Stimulated activated CD4-positive, alpha-beta T cell treated with anti-CD3 and anti-CD28 coated beads, Interleukin-4, amount 100 ng/mL, for 4 hours (primary cell): ENCODE measurements at places on chromosomes 1 and 21.

- peak; percentile 63 for DNase-seq
Observed at GRCh38 chr1:200510228-200510623, 100.4 kb upstream of the ZNF281 start.

- no peak for DNase-seq
Observed at GRCh38 chr1:232704694-232705680, 75.1 kb upstream of the SIPA1L2 start.

DNA sequence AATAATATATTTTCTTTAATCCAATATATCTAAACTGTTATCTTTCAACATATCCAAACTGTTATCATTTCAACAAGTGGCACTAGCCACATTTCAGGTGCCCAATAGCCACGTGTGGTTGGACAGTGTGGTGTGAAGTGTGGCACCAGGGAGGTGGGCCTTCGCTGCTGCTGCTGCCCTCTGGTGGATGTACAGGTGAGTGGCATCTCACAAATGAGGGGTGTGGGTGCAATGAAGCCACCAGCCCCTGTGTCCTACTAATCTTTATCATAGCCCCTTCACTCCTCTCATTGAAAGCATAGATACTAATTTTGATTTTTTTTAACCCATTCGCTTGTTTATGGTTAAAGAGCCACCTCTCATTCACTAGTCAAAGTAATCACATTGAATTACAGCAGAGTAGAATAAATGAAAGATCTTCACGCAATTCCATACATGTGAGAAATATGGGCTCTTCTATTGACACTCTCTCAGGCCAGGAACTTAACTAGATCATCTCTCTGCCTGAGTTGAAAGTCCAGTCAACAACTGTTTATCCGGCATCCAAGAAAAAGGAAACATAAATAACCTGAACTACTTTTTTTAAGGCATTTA is 499.2 kb downstream of the OMA1 start:
- DNase-seq, result peak; percentile 12

DNA sequence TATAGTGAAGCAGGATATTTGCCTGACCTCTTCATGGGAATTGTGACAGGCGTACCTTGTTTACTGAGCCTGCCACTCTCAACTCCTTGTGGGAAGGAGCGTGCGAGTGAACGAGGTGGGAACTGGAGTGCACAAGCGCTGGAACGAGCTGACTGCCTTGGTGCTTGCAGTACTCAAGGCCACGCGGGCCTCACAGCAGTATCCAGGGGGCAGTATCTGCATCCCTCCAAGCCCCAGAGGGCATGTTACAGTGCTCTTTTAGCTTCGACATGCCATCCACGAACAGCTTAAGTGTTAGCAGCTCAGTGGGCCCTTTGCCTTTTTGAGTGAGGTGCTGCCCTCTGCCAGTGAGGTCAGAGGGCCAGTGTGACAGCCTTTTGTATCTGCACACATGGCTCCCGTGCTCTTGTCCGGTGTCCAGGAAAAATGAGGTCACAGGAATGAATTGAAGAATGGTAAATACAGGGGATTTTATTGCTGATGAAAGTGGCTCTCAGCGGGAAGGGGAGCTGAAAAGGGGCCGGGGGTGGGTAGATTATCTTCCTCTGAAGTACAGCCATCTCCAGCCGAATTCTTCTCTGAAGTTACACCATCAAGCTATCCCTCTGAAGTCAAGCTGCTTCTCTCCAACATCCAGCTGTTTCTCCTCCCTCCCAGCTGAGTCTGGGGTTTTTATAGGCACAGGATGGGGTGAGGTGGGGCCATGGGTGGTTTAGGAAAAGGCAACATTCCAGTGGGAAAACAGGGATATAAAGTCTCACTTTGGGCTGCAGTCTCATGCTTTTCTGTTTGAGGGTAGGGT is 69.3 kb downstream of the EPB41 start:
- DNase-seq, result no peak

GRCh38 chr1:40858856-40859416 is 3.2 kb downstream of the CITED4 start:
- no peak for DNase-seq

GRCh38 chr1:30811187-30811586 is 53.6 kb upstream of the LAPTM5 start:
- no peak for DNase-seq

- DNase-seq, result no peak
Observed at GRCh38 chr1:65606426-65606825, 186.0 kb downstream of the LEPR start.

DNA sequence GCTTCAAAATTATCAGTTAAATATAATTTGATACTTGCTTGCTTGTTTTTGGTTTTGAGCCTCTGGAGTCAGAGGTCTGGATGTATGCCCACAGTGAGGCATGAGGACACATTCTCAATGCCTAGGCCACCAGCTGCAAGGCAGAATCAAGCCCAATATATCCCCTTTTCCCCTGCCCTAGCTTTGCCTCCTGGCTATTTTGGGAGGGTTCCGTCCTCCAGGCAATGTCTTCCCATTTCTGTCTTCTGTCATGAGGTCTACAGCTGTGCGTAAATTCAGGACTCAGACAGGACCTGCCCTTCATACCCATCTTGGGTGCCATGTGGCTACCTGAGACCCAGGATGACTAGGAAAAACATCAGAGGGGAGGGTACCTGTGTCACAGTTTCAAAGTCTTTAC is 19.2 kb downstream of the NRDC start:
- no peak for DNase-seq
